ENCODE measurements at places on chromosomes 3 and 15.

GRCh38 chr15:65311760-65312159 is 7.3 kb downstream of the RNU5B-1 start:
- no peak for DNase-seq

GRCh38 chr3:15638193-15638890 is 36.8 kb downstream of the BTD start:
- no peak for DNase-seq

GRCh38 chr3:69500604-69501003 is 114.7 kb upstream of the FRMD4B start:
- DNase-seq = no peak

- DNase-seq = no peak
Observed at GRCh38 chr3:25423780-25424588, 4.1 kb upstream of the RARB start.

- DNase-seq = no peak
Observed at GRCh38 chr3:100048248-100048647, 66.1 kb downstream of the FILIP1L start.

DNA sequence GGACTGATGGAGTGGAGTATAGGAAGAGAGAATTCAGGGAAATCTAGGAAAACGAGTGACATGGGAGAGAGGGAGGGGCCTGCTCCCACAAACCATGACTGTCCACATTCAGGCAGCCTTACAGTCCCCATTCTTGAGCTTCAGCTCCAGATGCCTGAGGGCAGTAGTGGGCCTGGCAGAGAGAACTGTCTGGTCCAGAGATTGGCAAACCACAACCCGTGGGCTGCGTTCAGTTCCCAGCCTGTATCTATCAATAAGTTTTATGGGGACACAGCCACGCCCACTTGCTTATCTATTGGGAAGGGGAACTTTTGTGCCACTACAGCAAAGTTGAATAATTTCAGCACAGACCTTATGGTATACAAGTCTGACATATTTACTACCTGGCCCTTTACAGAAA is 63.8 kb downstream of the SLCO2A1 start:
- no peak for DNase-seq

DNA sequence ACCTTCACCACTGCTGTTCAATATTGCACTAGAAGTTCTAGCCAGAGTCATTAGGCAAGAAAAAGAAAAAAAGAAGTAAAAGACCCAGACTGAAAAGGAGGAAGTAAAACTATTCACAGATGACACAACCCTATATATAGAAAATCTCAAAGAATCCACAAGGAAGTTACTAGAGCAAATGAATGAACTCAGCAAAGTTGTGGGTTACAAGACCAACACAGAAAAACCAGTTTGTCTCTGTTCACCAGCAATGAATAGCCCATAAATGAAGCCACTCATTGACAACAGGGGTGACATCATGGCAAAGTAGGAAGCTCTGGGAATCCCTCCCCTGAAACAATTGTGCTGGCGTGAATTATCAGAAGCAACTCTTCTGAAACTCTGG is 4.6 kb downstream of the CFAP100 start:
- no peak for DNase-seq

GRCh38 chr15:25185156-25185710 is 230.4 kb downstream of the SNRPN start:
- no peak for DNase-seq

DNA sequence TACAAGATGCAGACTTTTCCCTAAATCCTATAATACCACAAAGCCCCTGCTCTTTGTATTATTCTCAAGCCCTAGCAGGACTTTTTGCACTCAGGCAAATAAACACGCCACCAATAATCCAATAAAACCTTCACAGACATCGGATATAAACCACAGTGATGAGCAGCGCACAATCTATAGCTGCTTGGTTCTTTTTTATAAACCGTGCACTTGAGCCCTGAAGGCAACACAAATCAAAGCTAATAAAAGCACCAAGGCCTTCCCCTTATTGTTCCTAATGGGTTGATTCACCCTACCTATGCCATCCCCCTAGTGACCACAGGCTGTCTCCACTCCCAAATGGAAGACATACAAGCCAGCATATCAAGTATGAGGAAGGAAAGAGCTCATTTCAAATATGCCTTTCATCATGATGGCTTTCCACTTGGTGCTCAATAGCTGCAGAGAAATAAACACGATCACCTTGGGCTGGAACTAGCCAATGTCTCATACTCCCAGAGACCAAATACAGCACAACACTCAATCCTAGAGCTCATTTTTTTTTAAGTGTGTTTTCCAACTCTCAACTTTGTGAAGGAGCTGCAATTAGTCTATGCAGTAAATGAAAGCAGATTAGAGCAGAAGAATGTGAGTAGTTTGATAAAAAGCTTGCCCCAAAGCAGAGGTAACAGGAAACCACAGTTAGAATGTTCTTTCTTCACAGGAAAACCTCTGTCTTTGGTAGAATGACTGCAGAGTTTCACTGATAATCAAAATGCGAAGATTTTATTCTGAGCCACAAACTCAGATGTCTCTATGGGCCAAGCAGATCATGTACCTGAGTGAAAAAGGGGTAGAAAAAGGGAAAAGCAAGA is 573.9 kb downstream of the AGBL1 start:
- DNase-seq = no peak

DNA sequence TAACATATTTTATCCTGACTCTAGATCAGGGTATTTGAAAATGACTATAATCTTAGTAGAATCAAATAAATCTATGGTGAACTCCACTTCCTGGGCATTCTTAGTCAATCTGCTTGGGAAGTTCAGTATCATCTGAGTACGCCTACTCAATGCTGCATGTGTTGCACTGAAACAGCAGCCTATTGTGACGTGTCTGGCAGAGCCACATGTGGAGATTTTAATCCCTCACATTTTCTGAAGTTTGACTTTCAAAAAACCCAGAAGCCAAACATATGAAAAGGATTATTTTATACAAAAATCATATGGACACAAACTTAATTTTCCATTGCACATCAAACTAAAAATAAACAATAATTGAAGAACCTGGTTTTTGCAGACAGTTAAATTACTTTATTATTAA is 798.3 kb downstream of the ROBO1 start:
- DNase-seq = no peak

- no peak for DNase-seq
Observed at GRCh38 chr3:101928890-101929289, 79.6 kb downstream of the NFKBIZ start.
